ENCODE measurements at places on chromosomes 3 and 15. TPM values are rescaled to one million over a fixed set of nuclear protein-coding genes. Genes with fewer than 3 reads are reported as not detected.

ANKRD63 gene
- total RNA-seq: 0.72 TPM

ROPN1 gene
- not detected for total RNA-seq

KBTBD13 gene
- not detected for total RNA-seq

PLSCR2 gene
- 0.54 TPM for total RNA-seq

CHRNB4 gene
- total RNA-seq: not detected

CEP70 gene
- 64.5 TPM for total RNA-seq

ECE2 gene
- not detected for total RNA-seq

FOXL2 gene
- 12.7 TPM for total RNA-seq

KLHDC8B gene
- 6.8 TPM for total RNA-seq

RHOA gene
- 296 TPM for total RNA-seq

MRPL47 gene
- 58.7 TPM for total RNA-seq

CLDN18 gene
- 0.08 TPM for total RNA-seq

MED12L gene
- total RNA-seq: 2.8 TPM

IP6K1 gene
- 39.8 TPM for total RNA-seq

MESP2 gene
- 1.1 TPM for total RNA-seq

GPR62 gene
- total RNA-seq: not detected

CFAP20DC gene
- 4.0 TPM for total RNA-seq

OR5AC2 gene
- not detected for total RNA-seq

TAGLN3 gene
- total RNA-seq: not detected

GCSAM gene
- total RNA-seq: 0.08 TPM

TICRR gene
- 20.5 TPM for total RNA-seq

WDR49 gene
- total RNA-seq: 0.23 TPM

CYFIP1 gene
- 159 TPM for total RNA-seq

SIDT1 gene
- not detected for total RNA-seq

AHSG gene
- total RNA-seq: 0.85 TPM
